ENCODE measurements at places on chromosomes 2 and 18.

GRCh38 chr2:42123426-42123825 lies 45.7 kb upstream of the EML4 start:
- no peak for DNase-seq

DNA sequence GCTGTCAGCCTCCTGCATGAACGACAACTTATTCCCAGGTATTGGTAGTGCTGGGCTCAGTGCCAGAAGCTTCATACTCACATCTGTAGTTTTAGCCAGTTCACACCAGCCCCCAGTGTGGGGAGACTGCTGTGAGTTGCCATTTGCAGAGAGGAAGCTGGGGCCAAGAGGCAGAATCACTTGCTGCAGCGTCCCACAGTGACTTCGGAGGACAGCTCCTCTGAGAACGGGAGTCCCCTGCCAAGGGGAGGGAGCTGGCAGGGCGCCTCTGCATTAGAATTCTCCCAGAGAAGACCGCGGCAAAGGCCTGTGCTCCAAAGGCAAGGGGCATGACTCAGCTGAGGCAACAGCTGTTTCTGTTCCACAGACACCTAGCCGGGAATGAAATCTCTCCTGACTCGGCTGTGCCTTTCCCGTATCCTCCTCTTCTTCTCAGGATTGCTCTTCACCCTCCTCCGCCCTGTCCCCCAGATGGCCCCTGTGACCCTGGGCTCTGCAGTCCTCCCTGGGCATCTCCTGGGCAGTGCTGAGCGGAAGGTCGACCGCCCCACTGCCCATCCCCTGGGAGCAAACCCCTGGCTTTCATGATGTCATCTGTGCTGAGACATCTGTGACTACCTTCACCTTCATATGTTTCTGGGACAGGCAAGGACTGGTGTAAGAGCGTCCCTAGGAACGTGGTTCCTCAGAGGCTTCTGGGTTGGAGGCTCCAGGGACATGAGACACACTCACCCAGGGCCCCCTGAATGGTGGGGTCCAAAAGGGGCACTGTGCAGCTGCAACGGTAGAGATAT lies 18.0 kb downstream of the MAL start:
- DNase-seq, result no peak

DNA sequence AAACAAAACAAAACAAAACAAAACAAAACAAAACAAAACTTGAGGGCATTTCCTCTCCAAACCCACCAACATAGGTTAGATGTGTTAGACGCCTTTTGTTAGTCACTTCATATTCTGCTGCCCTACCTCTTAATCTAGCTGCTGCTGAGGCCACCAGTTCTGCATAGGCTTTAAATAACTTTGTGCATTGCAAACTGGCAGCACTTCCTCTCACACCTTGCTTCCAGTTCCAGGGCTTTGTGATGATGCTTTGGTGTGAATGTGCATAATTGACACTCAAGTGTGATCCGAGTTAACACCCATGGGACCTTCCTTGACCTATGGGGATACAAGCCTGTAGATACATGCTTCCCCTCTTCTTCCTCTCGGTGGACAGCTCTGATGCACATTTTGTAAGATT lies 2.3 kb upstream of the SERPINB11 start:
- DNase-seq, result no peak

GRCh38 chr2:20471902-20472559 lies 25.2 kb downstream of the RHOB start:
- no peak for DNase-seq

DNA sequence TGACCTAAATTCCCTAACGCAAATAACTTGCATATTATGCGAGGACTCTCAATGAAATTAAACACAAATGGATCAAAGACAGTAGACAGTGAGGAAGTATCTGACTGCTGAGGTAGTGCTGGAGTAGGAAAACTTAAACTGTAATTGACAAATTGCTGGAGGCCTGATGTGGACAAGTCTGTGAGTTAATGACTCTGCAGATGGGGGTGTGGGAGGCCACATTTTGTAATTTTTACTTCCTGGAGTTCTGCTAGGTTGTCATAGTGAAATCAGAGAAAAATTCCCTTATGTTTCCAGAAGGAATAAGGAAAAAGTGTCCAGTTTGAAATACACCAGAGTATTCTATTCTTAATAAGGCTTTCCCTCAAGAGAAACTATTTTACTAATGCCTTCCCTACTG lies 333.0 kb upstream of the CNTNAP5 start:
- no peak for DNase-seq

GRCh38 chr2:85709401-85709811 lies 15.2 kb downstream of the GNLY start:
- DNase-seq, result no peak

DNA sequence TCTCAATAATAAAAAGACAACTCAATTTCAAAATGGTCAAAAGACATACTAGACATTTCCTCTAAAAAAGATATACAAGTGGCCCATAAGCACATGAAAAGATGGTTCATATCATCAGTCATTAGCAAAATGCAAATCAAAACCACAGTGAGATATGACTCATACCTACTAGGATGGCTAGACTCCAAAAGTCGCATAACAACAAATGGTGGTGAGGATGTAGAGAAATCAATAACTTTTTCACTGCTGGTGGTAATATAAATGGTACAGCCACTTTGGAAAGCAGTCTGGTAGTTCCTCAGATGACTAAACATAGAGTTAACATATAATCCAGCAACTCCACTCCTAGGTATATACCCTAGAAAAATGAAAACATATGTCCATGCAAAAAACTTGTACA lies 242.3 kb upstream of the NOL4 start:
- DNase-seq, result no peak

DNA sequence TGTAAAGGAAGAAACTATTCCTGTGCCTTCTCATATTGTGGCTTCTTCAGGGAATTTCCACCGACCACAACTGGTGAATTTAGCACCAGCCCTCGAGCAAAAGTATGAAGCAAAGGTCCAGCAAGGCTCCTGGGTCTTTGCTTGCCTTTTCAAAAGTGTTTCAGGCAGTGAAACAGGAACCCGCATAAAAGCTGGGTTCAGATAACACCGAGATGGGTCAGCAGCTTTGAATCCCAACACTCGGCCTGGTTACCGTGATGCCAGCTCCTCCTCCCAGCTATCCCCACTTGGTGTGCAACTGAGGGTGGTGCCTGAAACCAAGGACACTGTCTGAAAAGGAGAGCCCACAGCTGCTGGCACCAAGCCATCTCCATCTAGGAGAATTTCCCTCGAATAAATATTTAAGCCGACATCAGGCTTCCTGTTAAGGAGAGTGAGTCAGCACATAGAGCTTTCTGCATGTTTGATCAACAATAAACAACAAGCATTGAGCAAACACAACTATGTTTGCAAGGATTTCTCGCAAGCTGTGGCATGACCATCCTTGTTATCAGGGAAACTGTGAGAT lies 69.5 kb downstream of the ANTXR1 start:
- no peak for DNase-seq

- DNase-seq, result no peak
Measured at GRCh38 chr2:238277695-238278094, 10.7 kb downstream of the PER2 start.

DNA sequence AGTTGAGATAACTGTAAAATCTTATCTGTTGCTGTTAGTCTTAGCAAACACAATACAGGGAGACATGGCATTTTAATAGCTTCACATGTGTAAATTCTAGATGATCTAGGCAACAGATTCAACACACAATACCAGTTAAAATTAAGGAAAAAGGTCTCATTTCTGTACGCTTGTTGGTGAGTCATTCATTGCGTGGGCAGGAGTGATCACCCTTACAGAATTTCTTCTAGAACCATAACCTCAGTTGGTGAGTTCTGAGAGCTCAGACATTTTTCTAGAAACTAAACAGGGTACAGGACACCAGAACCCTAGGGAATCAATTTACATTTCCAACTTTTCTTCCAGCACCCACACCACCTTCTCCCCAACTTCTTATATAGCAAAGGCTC lies 81.9 kb downstream of the SLC8A1 start:
- DNase-seq, result no peak

DNA sequence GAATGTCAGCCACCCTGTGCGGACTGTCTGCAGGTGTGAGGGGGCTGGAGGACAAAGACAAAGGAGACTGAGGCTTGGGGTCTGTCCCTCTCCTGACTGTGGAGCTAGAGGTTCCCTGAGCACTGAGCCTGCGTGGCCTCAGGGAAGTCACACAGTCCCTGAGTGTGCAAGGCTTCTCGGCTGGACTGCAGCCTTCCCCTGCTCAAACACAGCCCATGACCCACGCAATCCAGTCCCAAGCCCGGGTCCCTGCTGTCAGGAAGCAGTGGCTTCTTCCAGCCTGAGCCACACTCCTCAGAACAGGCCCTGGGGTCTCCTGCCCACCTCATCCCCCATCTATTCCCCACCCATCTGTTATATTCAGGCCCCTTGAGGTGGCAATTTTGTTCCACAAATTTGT lies 2.7 kb downstream of the ASTL start:
- DNase-seq, result no peak

DNA sequence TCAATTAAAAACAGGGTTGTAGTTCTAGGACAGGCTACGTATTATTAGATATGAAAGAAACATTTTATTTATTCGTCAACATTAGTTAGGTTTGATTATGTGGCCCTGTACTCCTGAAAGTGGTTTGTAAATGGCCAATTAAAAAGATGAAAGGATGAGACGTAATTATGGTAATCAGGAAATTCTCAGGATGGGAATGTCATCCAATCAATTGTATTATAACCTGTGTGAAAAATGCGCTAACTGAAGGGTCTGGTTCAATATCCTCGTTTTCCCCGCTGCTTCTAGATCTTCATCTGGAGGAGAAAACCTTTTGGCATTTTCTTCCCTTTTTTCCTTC lies 5.6 kb upstream of the C18orf32 start:
- DNase-seq, result no peak

DNA sequence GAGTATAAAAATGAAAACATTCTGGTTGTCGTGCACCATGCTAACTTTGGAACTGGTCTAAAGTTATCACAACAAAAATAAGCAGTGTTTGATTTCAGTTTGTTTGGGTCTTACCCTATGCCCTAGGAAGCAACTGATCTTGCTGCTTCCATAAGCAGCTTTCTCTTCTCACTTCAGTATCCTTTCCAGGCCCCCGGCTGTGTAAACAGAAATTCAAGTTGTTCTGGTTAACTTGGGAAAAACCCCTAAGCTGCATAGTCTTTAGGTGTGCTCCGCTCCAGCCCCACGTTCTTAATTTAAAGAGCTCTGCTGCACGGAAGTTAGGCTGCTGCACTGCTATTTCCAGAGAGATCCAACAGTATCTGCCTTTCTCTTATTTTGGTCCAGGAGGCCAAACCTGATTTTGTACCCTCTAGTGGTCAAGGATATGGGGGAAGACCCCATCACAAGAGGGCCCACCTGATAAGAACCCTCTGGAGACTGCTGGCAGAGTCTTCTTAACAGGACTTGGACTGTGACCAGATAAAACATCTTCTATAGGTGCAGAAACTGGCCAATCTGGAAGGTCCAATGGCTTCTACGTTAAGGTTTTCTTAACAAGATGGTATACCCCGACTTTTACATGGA lies 69.1 kb downstream of the FEZ2 start:
- no peak for DNase-seq

- DNase-seq, result no peak
Measured at GRCh38 chr18:77209587-77209986, 40.1 kb upstream of the GALR1 start.

- no peak for DNase-seq
Measured at GRCh38 chr2:108224022-108224421, 15.7 kb upstream of the SULT1C3 start.

GRCh38 chr2:1256632-1257324 lies 156.5 kb upstream of the TPO start:
- no peak for DNase-seq

- DNase-seq, result no peak
Measured at GRCh38 chr2:113220970-113221708, 47.4 kb downstream of the PSD4 start.

- no peak for DNase-seq
Measured at GRCh38 chr2:68514316-68514929, 47.0 kb downstream of the APLF start.

DNA sequence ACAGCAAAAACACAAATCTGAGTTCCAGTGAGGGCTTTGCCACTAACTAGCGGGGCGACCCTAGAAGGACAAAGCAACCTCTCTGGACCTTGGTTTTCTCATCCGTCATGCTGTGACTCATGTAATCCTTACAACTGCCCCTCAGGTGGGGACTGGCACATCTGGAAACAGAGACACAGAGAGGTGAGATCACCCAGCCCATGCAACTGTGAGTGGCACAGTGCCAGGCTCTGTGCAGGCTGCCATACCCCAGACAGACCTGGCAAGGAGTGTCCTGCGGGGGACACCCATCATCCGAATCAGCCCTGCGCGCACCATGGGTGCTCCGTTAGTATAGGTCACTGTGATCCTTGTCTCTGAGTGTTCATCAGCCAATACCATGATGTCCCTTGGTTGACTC lies 198.3 kb downstream of the SMAD7 start:
- DNase-seq, result no peak

DNA sequence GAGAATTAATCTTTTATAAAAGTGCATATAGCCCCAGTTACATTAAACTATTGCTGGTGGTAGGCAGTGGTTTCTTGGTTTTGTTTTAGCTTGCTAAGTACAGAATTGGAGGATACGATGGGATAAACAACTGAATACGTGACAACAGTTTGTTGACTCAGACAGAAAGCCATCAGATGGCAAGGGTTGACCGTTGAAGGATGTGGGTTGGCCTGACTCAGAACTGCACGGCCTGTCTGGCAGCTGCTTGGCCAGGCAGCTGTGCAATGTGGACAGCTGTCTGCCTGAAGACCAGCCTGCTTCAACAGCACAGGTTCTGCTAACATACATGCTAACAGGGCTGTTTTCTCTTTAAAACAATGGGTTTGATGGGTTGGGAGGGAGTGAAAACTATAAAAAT lies 46.6 kb downstream of the PRKRA start:
- DNase-seq, result no peak

GRCh38 chr2:19021721-19022120 lies 336.7 kb downstream of the OSR1 start:
- no peak for DNase-seq

- no peak for DNase-seq
Measured at GRCh38 chr18:62239475-62239874, 52.4 kb downstream of the RELCH start.

- DNase-seq, result no peak
Measured at GRCh38 chr2:238130696-238131628, 7.5 kb upstream of the KLHL30 start.

DNA sequence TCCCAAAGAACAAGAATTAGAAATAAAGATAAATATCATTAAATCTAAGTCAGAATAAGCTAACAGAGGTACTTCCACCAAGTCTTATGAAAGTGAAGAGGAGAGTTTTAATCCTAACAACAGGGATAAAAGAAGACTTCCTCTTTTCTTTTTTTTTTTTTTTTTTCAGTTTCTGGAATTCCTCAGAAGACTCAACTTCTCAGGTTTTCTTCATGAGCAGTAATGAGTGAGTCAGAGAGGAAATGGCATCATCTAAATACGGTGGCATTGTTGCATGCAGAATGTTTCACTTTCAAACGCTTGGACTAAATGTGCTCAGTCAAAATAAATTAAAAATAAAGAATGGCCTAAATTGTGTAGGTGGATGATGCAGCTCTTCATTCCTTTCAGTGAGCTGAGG lies 45.6 kb upstream of the ARHGAP15 start:
- no peak for DNase-seq

DNA sequence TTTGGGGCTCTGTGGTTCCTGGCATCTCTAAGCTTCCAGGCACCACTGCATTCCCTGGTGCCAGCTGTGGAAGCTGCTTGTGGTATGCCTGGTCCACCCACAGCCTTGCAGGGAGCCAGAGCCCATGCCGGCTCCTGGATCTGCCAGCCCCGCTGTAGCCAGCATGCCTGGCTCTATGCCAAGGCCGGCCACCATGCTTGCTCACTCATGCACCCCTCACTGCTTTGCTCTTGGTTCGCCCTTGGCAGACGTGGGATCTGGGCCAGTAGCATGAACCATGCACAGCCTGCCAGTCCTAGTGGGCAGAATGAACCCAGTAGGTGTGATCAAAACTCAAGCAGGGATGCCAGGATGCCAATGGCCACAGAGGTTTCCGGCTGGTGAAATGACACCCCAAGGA lies 634.2 kb upstream of the TMEFF2 start:
- DNase-seq, result no peak
